Right lung (tissue), 10 donors: ENCODE measurements at places on chromosomes 11 and 22. TPM values are rescaled to one million over a fixed set of nuclear protein-coding genes. Genes with fewer than 3 reads are reported as not detected.
A peak's percentile ranks its signal among the peaks of the same experiment; 100 is the strongest.

GRCh38 chr11:21514316-21514715, 678.6 kb upstream of the ANO5 start:
- no peak for DNase-seq

- peak; percentile 69 for DNase-seq
Observed at GRCh38 chr11:114075891-114076441, 16.5 kb downstream of the ZBTB16 start.

- no peak for DNase-seq
Observed at GRCh38 chr22:22759889-22760546, 115.6 kb downstream of the GGTLC2 start.

DNA sequence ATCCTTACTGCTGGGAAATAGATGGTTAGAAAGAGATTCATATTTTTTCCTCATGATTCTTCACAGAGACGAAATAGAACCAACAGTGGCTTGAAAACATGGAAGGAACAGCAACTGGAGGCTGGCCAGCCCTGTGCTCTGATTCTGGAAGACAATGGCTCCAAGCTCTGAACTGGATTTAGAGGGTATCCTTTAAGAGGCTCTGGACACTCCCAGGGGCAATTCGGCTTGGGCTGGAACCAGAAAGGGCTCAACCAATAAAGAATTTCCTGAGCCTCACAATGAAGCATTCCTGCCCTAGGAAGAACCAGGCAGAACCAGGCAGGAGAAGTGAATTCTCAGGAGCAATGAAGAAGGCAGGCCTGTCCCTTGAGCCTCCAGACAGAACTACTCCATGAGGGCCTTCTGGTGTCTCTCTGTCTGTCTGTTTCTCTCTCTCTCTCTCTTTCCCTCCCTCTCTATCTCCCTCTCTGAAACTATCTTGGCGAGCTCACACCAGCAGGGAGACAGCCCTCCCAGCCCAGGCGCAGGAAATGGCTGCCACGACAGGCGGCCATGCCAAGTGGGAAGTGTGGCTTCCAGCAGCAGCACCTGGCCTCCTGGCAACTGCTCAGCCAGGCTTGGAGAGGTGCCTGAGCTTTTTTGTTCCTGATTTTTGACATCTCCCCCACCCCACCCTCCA, 93.3 kb downstream of the RCN1 start:
- DNase-seq, result no peak

- no peak for DNase-seq
Observed at GRCh38 chr11:65916391-65916790, 2.5 kb downstream of the C11orf68 start.

- no peak for DNase-seq
Observed at GRCh38 chr11:94184846-94185245, 56.2 kb downstream of the PANX1 start.

FERMT3 gene
- 13.2 TPM for polyA plus RNA-seq

MPEG1 gene
- 12.0 TPM for polyA plus RNA-seq

SCUBE2 gene
- 52.9 TPM for polyA plus RNA-seq

LDLRAD3 gene
- polyA plus RNA-seq, result 16.8 TPM
